Stimulated activated CD8-positive, alpha-beta memory T cell treated with anti-CD3 and anti-CD28 coated beads, Interleukin-4, amount 100 ng/mL, for 24 hours (primary cell): ENCODE measurements at places on chromosomes 1 and 21.

DNA sequence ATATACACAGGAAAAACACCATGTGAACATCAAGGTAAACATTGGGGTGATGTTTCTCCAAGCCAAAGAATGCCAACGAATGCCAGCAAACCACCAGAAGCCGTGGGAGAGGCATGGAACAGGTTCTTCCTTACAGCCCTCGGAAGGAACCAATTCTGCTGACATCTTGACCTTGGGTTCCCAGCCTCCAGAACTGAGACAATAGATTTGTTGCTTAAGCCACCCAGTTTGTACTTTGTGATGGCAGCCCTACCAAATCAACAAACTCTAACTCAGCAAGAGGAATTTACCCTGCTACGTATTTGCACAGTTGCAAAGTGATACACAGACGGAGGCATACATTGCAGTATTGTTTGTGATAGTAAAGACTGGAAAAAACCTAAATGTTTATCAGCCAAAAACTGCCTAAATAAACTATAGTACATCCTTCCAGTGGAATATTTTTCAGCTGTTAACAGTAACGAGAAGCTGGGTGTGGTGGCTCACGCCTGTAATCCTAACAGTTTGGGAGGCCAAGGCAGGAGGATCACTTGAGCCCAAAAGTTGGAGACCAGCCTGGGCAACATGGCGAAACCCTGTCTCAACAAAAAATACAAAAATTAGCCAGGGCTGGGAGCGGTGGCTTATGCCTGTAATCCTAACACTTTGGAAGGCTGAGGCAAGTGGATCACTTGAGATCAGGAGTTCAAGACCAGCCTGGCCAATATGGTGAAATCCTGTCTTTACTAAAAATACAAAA is 12.5 kb upstream of the ZC3H12A start:
- no peak for DNase-seq

DNA sequence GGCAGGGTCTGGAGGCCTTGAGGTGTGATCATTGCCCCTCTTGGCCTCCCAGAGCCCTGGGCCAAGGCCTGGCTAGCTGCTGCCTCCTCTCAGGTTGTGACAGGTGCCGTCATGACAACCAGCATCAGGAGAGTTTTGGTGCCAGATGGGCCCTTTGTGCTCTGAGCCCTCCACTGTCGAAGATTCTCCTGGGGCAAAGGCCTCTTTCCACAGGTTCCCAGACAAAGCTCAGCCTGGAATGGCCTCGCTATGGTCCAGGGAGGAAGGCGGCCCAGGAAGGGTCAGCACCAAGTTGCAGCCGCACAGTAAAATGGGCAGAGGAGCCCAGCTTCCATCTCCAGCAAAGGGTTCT is 78.4 kb downstream of the ALPL start:
- DNase-seq = no peak

DNA sequence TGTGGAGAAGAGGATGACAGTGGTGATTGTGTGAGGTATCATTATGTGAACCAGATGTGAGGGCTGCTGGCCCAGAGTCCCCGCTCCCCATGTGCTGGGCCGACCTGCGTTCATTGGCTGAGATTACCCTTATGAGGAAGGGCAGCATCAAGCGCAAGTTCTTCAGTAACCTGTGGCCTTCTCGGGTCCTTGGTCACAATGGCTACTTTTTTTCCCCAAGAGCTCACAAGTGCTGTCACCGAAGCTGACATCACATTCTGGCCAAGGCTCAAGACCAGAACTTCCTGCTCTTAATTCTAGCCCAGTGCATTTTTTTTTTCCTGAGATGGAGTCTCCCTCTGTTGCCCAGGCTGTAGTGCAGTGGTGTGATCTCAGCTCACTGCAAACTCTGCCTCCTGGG is 262.9 kb downstream of the RHOU start:
- no peak for DNase-seq

GRCh38 chr1:33424610-33425009 is 6.3 kb downstream of the PHC2 start:
- no peak for DNase-seq

GRCh38 chr1:29050166-29050565 is 73.5 kb downstream of the TMEM200B start:
- DNase-seq = no peak

- DNase-seq = no peak
Observed at GRCh38 chr1:217370757-217371156, 260.1 kb downstream of the GPATCH2 start.

- DNase-seq = no peak
Observed at GRCh38 chr1:93712741-93713140, 31.1 kb upstream of the BCAR3 start.

- no peak for DNase-seq
Observed at GRCh38 chr1:20192364-20192763, 6.0 kb upstream of the PLA2G2C start.

DNA sequence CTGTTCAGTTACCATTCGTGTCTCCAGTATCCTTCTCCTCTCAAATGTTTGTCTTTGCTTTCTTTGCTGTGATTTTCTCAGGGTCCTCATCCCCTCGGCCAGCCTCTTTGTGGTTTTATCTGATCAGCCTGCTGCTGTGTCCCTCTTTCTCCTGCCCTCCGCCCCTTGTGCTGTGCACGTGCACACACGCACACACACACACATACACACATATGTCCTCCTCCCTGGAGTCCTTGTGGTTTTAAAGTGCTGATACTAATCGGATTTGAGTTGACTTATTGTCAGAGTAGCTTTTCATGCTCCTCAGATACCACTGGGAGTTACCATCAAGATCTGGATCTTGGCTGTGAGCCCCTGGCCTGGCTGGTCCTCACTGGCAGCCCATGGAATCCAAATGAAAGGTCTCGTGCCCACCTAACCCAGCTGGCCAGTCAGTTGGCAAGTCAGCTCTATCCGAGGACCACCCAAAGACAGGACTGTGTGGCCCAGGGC is 34.1 kb downstream of the QSOX1 start:
- DNase-seq = no peak

- no peak for DNase-seq
Observed at GRCh38 chr1:153939476-153939875, 7.0 kb downstream of the DENND4B start.

GRCh38 chr1:85484716-85485115 is 19.8 kb upstream of the DDAH1 start:
- DNase-seq = no peak

DNA sequence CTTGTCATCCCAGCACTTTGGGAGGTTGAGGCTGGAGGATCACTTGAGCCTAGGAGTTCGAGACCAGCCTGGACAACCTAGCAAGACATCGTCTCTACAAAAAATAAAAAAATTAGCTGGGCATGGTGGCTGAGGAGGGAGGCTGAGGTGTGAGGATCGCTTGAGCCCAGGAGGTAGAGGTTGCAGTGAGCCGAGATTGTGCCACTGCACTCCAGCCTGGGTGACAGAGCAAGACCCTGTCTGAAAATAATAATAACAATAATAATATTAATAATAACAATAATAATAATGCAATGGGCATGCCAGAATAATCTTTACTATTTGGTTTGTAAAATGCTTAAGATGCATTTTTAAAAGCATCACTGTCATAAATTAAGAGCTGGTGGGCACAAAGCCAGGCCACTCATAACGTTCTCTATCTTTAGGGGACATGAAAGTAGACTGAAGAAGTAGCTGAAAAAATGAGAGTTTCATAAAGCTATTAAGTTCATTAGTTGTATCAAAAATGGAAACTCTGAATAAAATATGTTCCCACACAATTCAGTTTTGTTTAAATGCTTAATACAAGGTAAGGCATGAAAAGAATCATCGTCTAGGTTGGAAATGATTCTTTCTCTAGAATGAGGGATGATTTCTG is 51.6 kb upstream of the ITPKB start:
- DNase-seq = no peak

GRCh38 chr1:8879922-8880676 is 1.6 kb upstream of the ENO1 start:
- DNase-seq = no peak

DNA sequence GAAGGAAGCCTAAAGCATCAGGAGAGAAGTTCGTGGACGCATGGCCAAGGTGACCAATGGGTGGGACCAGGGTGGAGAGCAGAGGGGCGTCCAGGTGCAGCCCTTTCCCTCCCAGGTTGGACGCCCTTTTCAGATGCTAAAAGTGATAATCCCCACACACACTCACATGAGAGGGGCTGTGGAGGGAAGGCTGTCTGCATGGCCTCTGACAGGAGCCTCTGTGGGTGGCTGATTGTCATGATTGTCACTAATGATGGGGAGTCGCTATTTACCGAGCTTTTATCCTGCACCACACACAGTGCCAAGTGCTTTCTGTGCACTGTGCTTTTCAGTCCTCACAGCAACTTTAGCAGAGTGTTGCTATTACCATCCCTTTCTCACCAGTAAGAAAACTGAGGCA is 27.1 kb upstream of the C1QA start:
- no peak for DNase-seq

GRCh38 chr1:44073528-44073927 is 42.3 kb upstream of the SLC6A9 start:
- no peak for DNase-seq

DNA sequence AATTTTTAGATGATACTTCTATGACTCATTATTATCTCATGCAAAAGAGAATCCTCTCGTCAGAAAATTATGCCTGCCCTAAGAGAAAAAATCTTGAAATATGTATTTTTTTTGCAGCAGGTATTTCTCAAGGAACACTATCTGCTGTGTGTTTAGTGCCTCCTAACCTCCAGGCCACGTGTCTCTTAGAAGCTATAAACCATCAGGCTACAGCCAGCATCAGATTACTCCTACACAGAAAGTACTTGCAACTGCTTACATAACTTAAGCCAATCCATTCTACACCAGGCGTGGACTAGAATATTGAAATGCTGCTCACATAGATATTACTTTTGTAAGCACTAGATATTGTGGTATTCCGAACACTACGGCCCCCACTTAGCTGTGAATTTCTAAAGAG is 933.4 kb downstream of the PLA2G4A start:
- DNase-seq = no peak

DNA sequence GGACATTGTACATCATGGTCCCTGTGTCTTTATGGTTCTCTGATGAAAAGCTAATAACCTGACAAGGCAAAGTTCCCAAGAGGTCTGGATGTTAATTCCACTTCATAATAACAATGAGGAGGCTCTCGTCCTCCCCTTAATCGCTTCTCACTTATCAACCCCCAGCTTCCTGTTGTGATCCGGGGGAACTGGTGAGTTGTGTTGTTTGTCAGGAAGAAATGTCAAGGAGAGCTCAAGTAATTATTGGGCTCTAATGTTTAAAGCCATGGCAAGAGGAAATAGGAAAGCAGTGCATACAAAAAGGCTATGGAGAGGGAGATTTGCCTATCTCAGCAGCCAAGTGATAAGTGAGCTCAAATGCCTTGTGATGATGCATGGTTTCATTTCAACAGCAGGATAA is 42.8 kb upstream of the RASAL2 start:
- DNase-seq = no peak

GRCh38 chr1:225824533-225824941 is 14.6 kb downstream of the EPHX1 start:
- DNase-seq = no peak

GRCh38 chr1:193545171-193545570 is 358.8 kb upstream of the B3GALT2 start:
- DNase-seq = no peak

DNA sequence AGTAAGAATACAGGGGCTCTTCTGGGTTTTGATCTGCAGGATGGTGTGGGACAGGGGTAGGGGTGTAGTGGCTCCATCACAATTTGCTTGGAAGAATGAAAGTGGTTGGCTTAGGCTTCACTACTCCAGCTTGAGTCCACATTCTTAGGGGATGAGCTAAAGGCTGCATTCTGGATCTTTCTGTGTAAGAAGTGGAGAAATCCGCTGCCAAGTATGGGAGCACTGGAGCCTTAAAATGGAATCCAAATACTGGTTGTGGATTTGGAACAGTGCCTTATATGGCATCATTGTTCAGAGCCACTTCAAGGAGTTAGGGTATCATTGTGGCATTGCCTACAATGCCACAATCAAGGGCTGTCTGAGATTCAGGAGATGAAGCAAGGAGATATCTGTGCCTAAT is 187.1 kb downstream of the LMO4 start:
- no peak for DNase-seq

DNA sequence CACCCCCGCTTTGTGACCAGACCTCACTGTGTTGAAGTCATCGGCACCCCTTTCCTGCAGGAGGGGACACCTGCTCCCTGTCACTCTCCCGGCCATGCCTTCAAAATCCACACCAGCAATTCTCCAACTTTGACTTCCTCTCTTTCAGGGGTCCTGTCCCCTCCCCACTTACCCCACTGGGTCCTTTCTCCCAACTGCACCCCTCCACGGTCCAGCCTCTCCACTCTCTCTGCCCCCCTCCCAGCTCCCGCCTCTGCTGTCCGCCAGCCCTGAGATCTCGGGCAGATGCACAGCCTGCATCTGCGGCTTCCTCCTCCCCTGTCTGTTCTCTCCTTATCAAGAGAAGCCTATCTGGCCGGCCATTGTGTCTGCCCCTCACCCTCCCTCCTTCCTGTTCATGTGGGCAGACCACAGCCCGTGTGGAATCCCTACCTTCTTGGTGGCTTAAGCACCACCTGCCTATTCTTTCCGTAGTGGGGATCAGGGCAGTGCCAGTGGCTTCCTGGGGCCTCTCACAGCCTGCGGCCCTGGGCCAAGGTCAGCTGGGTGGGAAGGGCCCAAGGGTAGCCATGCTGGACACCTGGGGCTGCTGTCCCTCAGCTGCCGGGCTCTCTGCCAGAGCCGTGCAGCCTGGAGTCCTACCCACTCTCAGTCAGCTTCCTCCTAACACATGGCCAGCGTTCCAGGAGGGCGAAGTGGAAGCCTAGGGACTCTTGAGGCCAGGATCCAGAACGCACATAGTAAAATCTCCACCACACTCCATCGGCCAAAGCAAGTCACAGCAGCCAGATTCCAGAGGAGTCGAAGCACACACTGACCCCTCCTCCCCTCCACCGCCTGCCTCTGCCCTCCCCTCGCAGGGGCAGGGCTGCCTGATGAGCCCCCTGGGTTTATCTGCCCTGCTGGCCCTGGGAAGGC is 5.1 kb upstream of the HES4 start:
- DNase-seq = no peak

GRCh38 chr21:43826623-43826974 is 37.2 kb downstream of the RRP1 start:
- no peak for DNase-seq

- no peak for DNase-seq
Observed at GRCh38 chr1:150548632-150549495, at the start of gene ADAMTSL4. Gene ADAMTSL4 (plus strand): TSS chr1:150549408. CDS start chr1:150552289, 2,881 bp downstream.

DNA sequence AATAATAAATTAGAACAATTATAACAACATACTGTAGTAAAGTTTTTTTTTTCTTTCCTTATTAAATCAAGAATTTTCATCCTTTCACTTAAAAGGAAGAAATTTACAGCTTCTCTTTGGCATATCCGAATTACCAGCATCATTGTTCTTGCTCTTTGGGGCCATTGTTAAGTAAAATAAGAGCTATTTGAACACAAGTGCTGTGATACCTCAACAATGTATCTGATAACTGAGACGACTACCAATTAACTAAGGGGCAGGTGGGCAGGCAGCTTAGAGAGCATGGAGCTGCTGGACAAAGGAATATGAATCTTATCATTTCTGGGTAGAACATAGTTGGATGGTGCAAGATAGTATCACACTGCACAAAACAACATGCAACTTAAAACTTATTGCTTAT is 719.9 kb upstream of the TMPRSS15 start:
- no peak for DNase-seq

DNA sequence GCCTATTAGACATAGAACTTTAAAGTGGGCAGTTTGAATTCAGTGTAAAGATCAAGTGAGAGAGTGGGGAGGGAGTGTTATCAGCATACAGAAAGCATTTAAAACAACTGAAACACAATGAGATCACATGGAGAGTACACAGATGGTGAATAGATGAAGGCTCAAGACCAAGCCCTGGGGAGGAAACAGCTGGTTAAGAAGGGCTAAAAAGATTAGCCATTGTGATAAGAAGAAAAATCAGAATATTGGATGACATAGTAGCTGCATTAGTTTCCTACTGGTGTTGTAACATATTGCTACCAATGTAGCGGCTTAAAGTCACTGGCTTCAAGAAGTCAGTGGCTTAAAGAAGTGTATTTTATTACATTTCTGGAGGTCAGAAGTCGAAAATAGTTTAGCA is 443.4 kb upstream of the RGS18 start:
- DNase-seq = no peak
